ENCODE measurements at places on chromosomes 1 and 21. TPM values are rescaled to one million over a fixed set of nuclear protein-coding genes. Genes with fewer than 3 reads are reported as not detected.
A peak's percentile ranks its signal among the peaks of the same experiment; 100 is the strongest.

DNA sequence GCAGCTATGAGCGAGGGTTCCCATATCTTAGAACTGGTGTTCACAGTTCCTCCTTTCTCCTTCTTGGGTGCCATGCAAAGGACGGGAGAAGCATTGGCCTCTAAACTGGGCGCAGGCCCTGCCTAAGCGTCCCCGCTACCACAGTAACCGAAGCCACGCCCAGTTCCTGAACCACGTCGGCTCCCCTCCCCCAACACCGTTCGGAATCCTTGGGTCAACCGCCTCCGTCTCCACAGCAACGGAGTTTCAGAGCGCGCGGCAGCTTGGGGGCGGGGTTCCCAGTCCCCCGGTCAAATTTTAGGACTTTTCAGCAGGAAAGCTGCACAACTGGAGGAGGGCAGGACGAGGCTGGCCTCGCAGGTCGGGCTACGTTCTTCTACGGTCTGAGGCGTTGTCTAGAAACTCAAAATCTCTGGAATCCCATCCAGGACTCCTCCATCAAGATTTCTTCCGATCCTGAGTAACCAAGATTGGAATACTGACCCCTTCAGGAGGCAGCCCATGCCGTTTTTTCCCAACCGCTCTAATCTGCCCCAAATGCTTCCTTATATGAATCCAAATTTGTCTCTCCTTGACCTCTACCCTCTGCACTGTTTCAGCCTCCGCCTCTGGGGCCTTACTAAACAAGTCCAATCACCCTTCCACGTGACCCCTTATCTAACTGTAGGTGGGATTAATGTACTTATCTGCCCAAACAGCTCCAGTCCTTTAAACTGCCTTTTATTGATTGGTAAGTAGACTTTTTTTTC lies at the start of gene SPAG17:
SPAG17 (minus strand) TSS at position 145 of the 749 bp plus-strand sequence; CDS start at position 74, 71 bp downstream.
- DNase-seq = peak; percentile 2

DNA sequence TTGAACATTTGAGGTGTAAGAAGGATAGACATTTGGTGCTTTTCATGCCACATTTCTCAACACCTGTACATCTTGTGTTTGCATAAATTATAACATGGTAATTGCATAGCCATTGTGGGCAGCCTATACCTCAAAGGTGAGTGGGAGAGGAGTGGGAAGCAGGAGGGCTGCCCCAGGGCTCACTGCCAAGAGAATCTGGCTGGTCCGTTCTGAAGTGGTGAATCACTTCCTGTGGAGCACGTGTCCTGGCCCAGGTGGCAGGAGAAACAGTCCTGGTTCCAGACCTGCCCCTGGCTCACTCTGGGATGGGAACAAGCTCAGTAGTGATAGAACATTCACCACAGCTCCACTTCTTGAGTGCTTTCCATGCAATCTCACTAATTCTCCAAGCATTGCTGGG lies 11.6 kb upstream of the OLFML2B start:
- DNase-seq = peak; percentile 4

DNA sequence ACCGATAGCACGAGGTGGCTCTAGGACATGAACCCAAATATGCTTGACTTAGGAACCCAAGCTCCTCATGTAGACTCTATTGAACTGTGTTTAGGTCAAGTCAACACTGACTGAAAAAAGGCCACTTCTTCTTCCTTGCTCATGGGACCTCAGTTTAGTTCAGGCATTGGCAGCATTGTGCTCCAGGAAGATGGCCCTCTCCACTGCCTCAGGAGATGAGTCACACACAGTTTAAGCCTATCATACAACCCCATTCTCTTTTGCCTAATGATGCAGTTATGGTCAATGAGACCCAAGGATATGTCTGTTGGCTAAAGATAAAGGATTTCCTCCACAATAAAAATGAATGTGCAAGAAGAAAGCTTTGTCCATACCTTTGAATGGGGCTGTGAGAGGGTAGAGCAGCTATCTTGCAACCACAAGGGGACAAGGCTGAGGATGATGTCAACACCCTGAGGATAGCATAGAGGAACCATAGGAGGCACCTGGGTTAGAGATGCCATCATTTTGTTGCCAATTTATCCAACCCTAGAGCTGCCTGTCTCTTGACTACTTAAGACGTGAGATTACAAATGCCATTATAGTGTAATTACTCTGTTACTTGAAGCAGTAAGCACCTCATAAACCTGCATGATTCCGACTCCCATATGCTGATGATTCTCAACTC lies 3.0 kb upstream of the TRIM63 start:
- DNase-seq = no peak

GRCh38 chr1:115090540-115090939 lies 1.2 kb upstream of the TSPAN2 start:
- no peak for DNase-seq

- no peak for DNase-seq
Measured at GRCh38 chr1:115228191-115228590, 109.9 kb downstream of the NGF start.

DNA sequence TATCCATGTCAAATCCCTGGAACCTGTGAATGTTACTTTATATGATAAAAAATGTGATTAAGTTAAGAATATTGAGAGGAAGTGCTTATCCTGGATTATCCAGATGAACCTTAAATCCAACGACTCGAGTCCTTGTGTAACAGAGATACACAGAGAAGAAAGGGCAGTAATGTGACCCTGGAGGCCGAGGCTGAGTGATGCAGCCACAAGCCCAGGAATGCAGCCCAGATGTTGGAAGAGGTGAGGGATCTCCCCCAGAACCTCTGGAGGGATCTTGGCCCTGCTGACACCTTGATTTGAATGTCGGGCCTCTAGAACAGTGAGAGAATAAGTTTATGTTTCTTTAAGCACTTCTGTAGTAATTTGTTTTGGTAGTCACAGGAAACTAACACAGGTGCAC lies 18.0 kb downstream of the LPGAT1 start:
- DNase-seq = no peak

DNA sequence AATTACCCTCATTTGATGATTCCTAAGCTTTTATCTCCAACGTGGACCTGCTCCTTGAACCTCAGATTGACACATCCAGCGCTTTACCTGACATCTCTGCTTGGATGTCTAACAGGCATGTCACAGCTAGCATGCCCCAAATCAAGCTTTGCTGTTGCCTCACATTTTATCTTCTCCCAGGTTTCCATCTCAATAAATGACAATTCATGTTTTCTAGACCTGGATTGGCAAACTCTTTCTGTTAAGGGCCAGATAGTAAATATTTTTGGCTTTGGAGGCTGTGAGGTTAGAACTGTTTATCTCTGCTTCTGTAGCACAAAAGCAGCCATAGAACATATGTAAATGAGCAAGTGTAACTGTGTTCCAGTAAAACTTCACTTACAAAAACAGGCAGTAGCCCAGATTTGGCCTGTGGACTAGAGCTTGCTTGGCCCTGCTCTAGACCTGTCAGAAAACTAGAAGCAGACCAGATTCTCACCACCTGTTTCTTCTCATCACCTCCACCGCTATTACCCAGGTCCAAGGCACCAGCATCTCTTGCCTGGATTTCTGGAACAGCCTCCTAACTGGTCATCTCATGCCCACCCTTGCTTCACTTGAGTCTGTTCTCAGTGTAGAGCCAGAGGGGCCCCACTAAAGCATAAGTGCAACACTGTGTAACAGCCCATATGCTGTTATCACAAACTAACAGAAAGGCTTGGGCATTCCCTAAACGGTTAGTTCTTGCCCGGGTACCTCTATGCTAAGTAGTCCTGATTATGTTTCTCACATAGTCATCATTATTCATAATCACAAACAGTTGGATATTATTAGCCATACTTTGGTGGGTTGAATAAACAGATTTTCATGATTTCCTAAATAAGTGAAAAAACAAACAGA lies 42.3 kb downstream of the UBE4B start:
- no peak for DNase-seq

Gene TDRD5
- not detected for total RNA-seq

Measured in activated T-cell treated with anti-CD3 and anti-CD28 coated beads, Interleukin-2, amount 50 U/mL, for 72 hours (primary cell).